ENCODE measurements at places on chromosomes 3 and 15.

- no peak for DNase-seq
Measured at GRCh38 chr3:194867270-194867983, 181.7 kb downstream of the FAM43A start.

DNA sequence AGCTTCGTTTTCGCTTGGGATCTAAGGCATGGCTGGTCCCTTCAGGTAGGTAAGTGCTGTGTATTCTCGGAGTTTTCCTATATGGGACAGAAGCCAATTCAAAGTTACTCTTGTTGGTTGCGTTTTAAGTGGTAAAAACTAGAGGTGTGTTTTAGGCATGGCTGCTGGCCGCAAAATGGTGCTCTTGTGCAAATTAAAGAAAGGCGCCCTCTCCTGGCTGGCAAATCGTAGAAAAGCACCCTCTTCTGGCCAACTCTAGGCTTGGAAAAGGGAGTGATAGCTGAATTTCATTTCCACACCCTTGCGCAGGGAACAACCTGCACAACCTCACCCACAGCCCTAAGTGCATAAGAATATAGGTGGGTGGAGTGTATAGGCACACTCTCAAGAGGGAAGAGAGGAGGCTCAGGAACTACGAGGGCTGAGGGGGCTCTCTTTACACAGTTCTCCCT is 23.5 kb downstream of the DRD3 start:
- peak; percentile 20 for DNase-seq

DNA sequence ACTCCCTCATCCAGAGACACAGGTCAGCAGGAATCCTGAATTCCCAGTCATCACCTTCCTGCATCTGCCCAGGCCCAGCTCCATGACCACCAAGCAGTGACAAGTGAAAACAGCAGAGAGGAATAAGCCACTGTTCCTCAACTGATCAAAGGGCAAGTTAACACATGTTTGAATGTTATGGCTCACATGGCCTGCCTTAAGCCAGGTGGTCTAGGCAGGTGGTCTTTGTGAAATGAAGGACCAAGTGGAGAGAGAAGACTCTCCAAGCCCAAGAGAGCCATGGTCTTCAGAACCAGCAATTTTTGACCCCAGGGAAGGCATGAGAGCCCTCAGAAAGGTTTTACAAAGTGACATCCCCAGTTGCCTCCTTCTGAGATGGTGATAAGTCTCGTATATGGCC is 161.8 kb downstream of the EPHB1 start:
- DNase-seq = no peak

- no peak for DNase-seq
Measured at GRCh38 chr3:157409516-157409915, 27.1 kb upstream of the PTX3 start.

DNA sequence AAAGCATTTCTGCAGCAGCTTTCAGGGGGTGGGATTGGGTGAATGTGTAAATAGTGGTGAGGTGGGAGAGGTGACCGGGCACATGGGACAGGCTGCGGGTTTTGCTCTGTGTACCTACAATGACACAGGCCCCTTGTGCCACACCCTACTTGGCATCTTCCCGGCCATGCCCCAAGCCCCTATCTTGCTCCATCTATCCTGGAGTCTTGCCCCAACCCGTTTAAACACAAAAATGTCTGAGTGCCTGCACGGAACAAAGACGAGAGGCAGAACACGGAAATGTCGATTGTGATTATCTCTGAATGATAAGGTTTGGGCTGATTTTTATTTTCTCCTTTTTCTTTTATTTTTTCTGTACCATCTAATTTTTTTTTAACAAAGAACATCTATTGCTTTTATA is 46.0 kb upstream of the SLC6A1 start:
- DNase-seq = no peak

DNA sequence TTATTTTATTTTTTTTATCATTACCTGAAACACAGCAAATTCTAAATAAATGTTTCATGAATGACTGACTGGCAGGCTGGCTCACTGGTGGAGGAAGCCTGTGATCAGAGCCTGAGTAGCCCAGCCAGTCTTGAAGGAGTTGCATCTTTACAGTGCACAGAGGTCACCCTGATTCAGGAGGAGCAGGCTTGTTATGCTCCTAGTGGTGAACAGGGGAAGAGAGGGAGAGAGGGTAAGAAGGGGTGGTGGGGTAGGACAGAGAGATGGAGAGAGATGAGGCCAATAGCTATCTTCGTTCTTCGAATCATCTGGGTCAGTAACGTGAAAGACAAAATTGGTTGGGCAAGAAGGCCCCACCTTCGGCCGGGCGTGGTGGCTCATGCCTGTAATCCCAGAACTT is 202.6 kb upstream of the MCTP2 start:
- DNase-seq = no peak

GRCh38 chr3:49295489-49296058 is 18.5 kb upstream of the C3orf62 start:
- DNase-seq = no peak

- no peak for DNase-seq
Measured at GRCh38 chr15:68797191-68797590, 23.5 kb downstream of the ANP32A start.
